ENCODE measurements at places on chromosomes 13 and 19.

DNA sequence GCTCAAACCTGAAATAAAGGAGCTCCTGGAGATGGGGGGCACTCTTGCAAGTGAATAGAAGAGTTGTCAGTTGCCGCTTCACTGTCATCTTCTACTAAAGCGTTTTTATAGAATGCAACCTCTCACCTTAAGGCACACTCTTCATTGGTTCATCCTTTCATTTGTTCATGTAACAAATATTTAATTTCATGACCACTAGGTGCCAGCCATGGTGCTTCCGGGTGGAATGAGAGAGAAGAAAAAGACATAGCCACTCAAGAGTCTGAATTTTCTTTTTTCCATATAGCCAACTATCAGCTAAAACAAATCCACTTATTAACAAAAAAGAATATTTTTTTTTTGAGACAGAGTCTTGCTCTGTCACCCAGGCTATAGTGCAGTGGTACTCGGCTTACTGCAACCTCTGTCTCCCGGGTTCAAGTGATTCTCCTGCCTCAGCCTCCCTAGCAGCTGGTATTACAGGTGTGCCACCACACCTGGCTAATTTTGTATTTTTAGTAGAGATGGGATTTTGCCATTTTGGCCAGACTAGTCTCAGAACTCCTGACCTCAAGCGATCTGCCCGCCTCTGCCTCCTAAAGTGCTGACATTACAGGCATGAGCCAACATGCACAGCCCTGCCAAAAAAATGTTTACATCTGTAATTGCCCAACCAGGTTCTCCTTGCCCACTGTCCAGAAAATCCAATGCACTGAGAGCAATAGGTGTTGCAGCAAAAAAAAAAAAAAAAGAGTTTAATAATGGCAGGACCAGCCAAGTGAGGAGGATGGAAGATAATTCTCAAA is 22.1 kb upstream of the SACS start:
- no peak for DNase-seq

- no peak for DNase-seq
Measured at GRCh38 chr19:41699968-41700323, 8.5 kb upstream of the CEACAM5 start.

GRCh38 chr19:18543814-18544475 is 572 bp upstream of the FKBP8 start:
- DNase-seq, result peak; percentile 51

- no peak for DNase-seq
Measured at GRCh38 chr13:66301006-66301405, 929.1 kb downstream of the PCDH9 start.

DNA sequence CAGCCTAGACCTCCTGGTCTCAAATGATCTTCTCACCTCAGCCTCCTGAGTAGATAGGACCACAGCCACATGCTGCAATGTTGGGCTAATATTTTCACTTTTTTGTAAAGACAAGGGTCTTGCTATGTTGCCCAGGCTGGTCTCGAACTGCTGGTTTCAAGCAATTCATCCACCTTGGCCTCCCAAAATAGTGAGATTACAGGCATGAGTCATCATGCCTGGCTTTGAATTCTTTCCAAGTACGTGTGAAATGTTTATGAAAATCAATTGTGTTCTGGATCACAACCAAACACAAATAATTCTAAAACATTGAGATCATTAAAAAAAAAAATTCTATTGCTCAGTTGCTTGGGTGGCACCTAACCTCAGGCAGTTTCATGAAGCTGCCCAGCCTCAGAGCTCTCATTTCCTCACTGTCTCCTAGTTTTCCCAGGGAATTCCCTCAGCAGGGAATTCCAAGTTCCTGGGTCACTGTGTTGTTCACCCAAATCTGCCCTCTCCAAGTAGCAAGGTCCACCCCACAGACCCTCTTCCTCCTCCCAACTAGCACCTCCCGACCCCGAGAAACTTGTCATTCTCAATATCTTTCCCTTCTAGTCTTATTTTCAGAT is 44.8 kb downstream of the ING1 start:
- no peak for DNase-seq

DNA sequence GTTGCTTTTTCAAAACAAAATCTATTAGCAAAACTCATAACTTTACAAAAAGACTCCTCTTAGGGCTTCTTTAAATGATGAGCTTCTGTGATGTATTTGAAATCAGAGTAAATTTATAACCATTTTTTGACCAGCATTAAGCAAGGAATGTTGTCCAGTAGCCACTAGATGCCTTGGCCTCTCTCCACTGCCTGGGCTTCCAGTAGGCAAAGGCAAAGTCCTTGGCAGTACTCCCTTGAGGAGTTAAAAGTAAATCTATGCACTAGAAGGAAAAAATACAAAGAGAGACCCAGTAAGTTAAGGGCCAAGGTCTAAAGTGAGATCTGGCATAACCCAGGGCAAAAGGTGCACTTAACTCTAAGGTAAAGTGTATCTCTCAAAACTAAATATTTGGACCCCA is 9.5 kb downstream of the SERPINE3 start:
- DNase-seq, result no peak

DNA sequence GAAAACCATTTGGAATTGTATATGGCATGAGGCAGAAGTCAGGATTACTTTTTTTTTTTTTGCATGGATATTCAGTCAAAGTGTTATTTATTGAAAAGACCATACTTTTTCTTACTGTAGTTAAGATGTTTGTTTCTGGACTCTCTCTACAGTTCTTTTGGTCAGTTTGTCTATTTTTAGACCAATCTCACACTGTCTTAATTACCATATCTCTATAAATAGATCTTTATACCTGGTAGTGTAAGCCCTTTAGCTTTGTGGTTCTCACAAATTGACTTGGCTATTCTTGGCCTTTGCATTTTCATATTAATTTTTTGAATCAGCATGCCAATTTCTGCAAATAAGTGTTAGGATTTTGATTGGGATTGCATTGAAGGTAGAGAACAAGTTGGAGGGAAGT is 96.8 kb downstream of the MAB21L1 start:
- DNase-seq, result no peak

DNA sequence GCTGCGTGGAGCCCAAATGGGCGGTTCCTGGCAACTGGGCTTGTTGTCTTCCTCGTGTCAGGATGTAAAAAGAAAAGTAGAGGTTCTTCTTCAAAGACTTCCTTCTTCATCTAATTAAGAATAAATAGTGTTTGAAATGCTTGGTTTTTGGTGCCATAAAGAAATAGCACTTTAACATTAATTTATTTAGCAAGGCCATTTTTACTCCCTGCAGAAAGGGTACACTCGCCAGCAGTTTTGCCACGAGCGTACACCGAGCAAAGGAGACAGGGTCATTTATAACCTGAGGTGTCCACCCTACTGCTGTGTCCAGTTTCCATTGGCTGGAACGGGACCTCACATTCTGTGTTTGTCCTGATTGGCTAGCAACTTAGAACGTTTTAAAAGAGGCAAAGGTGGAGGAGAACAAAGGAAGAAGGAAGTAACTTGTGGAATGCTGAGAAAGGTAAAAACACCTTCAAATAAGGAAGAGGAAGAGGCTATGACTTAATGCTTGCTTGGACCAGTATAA is 21.8 kb upstream of the OR10H1 start:
- no peak for DNase-seq

DNA sequence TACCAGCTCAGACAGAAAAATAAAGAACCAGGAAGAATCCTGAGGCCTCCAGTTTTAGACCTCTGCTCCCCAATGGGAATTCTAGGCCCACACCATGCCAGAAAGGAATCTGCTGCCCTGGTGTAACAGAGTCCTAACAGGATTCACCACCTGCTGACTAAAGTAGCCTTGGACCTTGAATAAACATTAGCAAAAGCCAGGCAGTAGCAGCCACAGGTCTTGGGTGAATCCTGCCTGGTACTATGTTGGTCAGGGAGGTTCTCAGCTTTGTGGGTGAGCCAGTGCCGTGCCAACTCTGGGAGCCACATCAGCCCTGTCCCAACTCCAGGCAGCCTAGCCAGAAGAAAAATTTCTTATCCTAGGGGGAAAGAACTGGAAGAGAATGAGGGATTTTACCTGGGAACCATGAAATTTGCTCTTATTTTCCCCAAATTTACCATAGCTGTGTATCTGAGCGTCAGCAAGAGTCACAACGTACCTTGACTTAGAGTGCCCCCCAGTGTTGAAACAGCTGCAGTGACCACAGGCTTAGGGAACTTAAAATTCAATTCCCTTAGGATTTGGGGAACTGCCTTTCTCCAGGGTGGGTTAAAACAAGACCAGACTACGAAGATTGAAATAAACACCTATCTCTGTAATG is 1895.6 kb upstream of the PRR20A start:
- no peak for DNase-seq

- DNase-seq, result no peak
Measured at GRCh38 chr13:40292108-40292507, 374.3 kb downstream of the FOXO1 start.

GRCh38 chr13:99416411-99417121 is 84.7 kb upstream of the TM9SF2 start:
- no peak for DNase-seq

- no peak for DNase-seq
Measured at GRCh38 chr19:4760285-4760650, 31.3 kb upstream of the FEM1A start.

DNA sequence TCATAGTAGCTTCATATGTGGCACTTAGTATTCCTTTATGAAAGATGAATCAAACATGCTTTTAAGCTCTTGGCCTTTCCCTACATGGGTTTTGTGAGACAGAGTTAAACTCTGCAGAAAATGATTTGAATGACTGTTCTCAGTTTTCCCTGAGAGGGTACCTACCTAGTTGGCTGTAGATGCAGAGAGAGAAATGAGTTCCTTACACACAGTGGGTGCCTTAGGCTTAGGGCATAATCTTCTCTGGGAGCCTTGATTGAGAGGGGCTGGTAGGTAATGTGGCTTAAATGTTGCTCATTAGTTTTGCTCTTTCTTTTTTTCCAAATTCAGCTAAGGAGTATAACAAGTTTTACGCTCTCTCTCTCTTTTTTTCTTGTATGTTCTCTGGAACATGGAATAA is 3.0 kb downstream of the URI1 start:
- DNase-seq, result no peak

DNA sequence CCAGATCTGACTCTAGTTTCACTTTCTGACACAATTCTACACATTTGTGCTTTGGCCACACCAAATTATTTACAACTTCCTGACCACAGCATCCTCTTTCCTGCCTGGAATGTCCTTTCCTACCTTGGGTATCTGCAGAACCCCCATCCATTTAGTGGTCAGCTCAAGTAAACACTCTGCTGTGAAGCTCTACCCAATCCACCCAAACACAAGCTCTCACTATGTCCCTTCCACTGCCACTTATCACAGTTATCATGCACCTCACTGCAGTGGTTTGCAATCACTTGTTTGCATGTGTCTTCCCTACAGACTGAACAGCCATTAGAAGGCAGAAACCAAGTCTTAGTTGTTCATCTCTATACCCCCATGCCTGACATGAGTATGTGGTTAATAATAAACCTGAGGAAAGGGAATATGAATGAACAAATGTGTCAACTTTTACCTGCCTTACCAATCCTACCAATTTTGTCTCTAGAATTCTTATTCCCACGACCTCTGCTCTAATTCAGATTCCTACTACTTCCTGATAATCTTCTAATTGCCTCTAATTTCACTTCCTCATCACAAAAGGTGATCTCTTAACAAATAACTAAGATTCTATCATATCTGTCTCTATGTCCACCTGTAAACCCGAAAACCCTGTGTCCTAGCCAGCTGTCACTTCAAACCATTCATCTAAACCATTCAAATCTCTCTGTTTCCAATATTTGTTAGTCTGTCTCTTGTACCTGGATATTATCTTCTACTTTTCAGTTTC is 25.1 kb downstream of the LNX2 start:
- no peak for DNase-seq

- DNase-seq, result no peak
Measured at GRCh38 chr13:48530833-48531232, 2.0 kb downstream of the RCBTB2 start.

DNA sequence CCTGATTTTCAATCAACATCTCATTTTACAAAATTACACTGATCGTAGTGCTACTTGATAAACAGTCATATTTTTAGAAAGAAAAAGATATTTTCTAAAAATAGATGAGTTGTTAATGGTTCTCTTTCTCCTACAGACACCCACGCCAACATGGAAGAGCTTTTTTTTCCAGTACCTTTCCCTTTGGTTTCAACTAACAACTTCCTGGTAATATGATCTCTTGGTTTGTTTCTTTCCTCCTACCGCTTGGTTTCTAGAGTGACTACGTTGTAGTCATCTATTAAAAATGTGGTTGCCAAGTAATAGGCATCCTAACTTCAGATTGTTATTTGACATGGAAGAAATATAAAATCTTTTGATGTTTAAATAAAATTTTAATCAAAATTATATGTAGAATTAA is 189.0 kb downstream of the LACC1 start:
- DNase-seq, result no peak

GRCh38 chr19:46990991-46991676 is 28.5 kb upstream of the NPAS1 start:
- DNase-seq, result peak; percentile 53

DNA sequence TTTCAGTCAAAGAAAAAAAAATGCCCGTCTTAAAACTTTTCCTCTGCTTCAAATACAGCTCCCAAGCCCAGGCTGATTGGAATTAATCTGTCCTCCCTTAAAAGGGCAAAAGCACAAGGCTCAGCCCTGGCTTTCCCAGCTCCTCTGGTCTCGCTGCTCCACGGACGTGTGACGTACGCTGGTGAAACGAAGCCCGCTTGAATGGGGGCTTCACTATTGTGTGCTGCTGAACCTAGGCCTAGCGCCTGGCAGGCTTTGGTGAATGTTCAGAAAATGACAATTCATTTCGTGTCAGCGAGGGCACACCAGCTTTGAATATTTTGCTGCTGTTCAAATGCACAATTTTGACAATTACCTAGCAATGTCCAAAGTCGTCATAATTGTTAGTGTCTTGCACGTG is 615 bp upstream of the ZNF135 start:
- DNase-seq, result no peak

DNA sequence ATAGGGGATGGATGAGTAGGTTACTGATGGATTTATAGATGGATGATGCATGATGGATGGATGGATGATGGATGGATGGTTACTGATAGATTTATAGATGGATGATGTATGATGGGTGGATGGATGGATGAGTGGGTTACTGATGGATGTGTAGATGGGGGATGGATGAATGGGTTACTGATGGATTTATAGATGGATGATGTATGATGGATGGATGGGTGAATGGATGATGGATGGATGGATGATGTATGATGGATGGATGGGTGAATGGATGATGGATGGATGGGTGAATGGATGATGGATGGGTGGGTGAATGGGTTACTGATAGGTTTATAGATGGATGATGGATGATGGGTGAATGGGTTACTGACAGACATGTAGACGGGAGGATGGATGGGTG is 6.3 kb upstream of the C2CD4C start:
- DNase-seq, result no peak

DNA sequence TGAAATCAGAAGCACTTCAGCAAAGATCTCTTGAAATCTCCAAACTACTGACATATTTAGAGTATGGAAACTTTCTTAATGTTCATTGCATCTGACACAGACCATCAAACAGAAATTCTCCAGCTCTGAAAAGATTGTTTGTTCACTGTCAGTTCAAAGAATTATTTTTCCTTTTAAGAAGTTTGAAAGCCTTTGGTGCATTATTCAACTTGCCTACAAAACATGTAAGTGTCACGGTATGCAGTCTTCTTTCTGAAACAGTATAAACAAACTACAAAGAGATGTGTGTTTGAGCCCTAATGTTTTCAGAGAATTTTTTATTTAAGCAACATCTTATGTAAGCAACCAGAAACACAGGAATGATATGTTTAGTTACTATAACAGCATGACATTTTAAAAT is 125.4 kb downstream of the FGF14 start:
- DNase-seq, result no peak

- DNase-seq, result no peak
Measured at GRCh38 chr13:29073755-29074154, 253.6 kb downstream of the MTUS2 start.

Data from stimulated activated CD4-positive, alpha-beta T cell treated with anti-CD3 and anti-CD28 coated beads, Interleukin-4, amount 100 ng/mL, for 4 hours (primary cell).